ENCODE measurements at places on chromosomes 7 and 10.
A peak's percentile ranks its signal among the peaks of the same experiment; 100 is the strongest.

GRCh38 chr10:95221124-95221523, 27.1 kb downstream of the ACSM6 start:
- no peak for DNase-seq

- DNase-seq: no peak
Observed at GRCh38 chr10:103602028-103602851, 108.7 kb downstream of the NEURL1 start.

GRCh38 chr10:100998991-100999741, 442 bp upstream of the LZTS2 start:
- DNase-seq: peak; percentile 51

DNA sequence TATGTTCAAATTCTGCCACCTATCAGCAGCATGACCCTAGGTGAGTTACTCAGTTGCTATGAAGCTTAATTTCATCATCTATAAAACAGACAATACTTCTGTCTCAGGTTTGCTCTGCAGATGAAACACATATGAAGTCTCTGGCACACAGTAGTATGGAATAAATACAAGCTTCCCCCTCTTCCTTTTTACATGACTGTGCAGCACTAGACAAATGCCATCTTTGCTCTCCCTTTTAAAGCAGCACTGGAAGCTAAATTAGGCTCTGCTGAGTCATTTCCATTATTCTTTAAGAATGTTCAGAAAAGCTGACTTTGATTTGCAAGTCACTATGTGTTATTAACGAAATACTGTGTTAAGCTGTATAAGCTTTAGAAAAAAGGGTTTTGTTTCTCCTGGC, 40.7 kb upstream of the ANAPC16 start:
- no peak for DNase-seq

DNA sequence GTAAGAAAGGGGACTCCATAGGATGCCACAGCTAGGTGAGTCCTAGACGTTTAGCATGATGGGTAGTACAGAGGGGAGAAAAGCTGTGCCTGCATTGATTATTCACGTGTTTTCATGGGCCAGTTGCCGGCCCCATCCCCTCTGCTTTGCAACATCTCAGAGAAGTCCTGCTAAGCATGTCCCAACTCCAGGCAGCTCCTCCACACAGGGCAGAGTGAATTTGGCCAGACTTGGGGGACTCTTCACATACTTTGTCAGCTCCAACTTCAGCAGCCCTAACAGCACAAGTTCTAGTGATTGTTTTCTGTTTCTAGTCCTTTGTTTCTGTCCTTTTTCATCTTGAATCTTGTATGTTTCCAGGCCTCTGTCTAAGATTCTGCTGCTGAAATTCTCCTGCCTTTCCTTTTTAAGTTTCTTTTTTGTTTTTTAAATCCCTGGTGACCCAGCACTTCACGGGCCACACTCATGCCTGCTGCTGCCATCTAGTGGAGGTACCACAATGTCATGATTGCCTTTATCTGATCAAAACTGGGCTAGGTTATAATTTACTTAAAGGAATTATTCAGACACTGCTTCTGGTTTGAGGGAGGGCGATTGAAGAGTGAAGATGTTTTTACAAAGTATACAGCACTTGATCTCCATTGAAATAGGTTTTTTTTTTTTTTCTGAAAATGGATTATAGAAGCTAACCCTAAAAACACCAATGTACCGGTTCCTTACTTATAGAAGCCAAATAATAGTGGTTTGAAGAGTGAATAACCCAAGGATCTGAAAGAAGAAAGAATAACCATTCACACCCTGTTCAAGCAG, 276.9 kb downstream of the CSTF2T start:
- no peak for DNase-seq

- DNase-seq: no peak
Observed at GRCh38 chr7:27173956-27174873, at the start of gene HOXA10. Gene HOXA10, minus strand, starts transcription at chr7:27174320. Its CDS starts 14 bp downstream, at chr7:27174306.

DNA sequence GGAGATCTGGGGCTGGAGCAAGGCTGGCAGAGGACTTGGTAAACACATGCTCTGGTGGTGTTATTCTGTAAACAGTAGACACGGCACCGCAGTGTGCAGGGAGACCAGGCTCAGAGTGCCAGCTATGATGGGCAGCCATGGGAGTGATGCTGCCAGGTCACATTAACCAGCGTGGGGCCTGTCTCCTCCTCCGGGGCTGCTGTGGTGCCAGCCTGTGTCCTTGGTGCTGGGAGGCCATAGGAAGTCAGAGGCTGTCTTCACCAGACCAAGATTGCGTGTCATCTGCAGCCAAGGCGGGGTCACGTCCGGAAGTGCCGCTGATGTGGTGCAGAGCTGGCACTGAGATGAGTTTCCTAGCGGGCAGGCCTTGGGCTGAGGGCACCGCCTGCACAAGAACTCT, 236.0 kb downstream of the GLRX3 start:
- DNase-seq: no peak

- no peak for DNase-seq
Observed at GRCh38 chr10:62083412-62084267, 182.1 kb downstream of the ARID5B start.

DNA sequence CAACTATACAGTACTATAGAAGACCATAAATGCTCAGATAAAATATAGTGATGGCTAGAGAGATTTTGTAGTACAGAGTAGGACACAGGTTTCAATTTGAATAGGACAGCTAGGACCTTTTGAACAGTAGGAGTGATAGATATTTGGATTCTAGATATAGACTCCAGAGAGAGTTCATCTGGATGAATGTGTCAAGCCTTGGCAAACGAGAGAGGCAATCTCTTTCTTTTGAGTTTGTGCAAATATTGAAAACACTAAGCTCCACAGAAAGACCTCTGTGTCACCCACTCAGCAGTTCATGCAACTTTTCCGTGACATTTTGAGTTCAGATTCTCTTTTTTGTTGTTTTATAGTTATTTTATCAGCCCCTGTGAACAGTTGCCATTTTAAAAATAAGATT, 834.3 kb upstream of the COBL start:
- DNase-seq: no peak

DNA sequence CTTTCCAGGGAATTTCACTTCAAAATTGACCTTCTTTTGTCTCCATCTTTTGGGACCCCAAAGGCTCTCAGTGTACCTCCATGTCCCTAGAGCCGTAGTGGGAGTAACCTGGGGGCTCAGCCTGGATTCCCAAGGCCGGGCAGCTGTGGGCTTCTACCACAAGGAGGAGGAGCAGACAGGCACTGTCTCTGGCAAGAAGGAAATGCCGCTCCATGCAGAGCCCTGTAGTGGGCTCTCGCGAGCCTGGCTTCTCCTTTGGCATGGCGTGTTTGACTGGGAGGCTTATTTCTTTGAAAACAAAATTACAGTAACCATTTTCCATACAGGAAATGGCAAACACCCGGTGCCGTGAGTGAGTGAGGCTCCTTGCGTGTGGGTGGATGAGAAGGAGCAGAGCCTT, 76.8 kb upstream of the FAM180A start:
- no peak for DNase-seq

- peak; percentile 46 for DNase-seq
Observed at GRCh38 chr10:110009736-110010475, 2.1 kb downstream of the ADD3 start.

DNA sequence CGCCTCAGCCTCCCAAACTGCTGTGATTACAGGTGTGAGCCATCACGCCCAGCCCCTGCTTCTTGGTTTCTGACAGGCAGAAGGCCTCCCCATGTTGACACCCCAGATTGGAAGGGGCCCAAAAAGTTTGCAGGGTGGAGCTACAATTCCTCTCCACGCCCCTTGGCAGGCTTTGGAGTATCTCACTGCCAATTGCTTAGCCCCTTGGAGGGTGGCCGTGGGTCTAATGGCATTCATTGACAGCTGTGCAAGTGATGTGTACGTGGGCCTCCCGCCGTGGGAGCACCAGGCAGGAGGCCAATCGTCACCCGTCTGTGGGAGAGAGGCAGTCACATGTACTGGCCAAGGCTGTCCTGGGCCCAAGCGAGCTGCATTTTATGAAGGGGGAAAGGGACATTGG, 73.7 kb upstream of the PPIF start:
- no peak for DNase-seq

GRCh38 chr7:128944487-128945236, 6.9 kb downstream of the IRF5 start:
- no peak for DNase-seq

DNA sequence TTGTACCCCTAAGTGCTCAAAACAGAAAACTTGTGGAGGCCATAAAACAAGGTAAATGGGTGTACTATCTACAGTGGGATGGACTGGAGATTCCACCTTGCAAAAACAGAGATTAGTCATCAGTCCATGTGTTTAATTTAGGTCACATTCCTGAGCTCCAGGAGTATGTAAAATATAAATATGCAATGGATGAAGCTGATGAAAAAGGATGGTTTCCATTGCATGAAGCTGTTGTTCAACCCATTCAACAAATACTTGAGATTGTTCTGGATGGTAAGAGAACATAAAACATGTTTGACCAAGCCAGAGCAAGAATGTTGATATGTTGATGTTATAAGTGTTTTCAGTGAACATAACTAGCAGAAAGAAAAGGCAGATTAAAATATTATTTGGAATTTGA, 14.6 kb downstream of the ASB15 start:
- no peak for DNase-seq

DNA sequence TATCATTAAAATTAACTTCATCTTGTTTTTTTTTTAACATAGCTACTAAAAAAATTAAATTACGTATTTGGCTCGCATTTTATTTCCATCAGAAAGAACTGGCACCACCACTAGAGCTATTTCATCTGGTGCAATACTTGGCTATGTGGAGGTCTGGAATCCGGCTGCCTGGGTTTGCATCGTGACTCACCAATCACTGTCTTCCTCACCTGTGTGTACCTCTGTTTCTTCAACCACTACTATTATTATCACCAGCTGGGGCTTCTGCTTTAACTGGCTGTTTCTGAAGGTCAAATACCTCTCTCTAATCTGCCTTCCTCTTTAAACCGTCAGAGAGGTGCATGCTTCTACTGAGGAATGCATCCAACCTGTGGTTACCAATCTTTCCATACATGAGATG, 6.5 kb downstream of the WDR91 start:
- no peak for DNase-seq

DNA sequence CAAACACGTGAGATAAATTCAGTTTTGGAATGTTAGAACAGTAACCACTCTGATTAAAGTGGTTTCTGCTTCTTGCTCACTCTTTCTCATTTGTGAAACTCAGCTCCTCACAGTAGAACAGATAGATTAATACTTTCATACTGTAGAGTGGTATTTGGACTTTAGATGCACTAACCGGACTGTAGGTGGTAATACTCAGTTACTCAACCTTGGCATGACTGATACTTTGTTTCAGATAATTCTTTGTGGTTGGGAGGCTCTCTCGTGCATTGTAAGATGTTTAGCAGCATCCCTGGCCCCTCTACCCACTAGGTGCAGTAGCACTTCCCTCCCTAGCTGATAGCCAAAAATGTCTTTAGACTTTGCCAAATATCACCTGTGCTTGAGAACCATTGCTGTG, 37.6 kb downstream of the MCU start:
- no peak for DNase-seq

DNA sequence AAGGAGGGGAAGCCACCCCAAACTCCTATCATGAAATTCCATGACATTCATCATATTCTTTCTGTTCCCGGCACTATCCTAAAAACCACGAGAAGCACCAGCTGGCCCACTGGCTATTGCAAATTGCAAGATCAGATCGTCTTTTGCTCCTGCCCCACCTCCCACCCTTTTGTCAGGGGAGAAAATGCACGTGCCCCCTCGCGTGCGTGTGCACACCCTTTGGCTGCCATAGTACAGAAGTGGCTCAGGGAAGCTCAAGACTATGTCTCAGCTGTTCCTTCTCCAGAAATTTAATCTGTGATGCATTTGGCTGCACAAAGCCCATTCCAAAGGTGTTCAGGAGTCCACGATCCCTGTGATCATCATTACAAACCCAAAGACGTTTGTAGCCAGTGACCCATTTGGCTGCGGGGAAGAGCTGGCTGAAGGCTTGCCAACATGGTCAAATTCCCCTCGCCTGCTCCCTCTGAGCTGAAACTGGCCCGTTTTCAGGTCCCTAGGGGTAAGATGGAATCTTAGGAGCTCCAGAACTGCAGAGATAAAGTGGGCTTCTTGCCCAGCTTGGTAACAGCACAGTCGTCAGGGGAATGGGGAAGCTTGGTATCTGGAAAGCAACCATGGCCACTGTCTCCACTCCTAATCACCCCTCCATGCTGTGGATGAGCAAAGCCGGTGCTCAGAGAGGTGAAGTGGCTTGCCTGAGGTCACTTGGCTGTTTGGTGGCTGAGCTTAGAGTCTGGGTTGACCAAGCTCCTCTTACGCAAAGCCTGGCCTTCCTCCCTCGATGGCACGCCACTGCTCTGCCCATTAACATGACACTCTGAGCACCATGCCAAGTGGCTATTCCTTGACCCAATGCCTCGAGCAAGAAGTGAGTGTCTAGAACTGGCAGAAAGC, 155.4 kb downstream of the NEURL1 start:
- no peak for DNase-seq

- no peak for DNase-seq
Observed at GRCh38 chr7:95904099-95904498, 131.7 kb downstream of the DYNC1I1 start.

DNA sequence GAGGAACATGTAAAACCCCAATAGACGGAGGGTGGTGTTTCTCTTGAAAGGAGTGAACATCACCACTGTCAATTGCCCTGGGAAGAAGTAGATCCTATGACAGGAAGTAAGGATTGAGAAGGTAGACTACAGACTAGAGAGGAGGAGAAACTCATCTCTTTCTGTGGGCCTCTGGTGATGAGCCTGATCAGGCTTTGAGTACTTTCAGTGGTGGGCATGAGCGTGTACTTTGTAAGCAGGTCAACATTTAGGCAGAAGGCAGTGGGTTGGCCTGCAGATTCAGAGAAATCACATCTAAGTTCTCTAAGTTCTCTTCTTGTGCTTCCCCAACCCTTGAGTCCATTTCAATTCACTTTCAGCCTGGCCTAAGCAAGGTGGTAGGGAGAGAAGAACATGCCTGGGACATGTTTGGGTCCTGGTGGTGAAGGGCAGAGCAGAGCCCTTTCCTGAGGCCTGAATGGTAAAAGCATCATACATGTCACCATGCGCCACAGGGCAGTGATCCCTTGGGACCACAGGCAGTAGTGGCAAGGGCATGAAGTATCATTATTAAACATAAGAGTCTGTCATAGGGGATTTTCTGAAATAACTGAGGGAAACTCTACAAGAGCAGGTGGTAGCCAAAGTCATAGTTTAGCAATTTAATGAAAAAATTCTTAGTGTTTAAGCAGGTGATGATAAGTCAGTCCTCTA, 56.4 kb upstream of the ANKRD1 start:
- no peak for DNase-seq

DNA sequence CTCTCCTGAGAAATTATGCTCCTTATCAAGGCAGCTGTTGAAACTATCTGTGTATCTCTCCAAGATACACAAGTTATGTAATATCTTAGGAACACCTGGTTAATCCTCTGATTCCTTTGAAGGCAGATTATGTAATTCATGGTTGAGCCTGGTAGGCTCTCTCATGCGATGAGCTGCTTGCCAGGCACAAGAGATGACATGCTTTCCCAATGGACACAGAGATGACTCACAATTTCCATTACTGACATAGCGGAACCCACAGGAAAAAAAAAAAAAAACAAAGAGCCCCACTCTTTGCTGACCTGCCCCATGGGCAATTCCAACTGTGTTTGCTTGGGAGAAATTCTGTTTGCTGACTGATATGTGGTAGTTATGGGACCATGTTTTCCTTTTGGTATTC, 736.4 kb upstream of the PHF14 start:
- DNase-seq: no peak

All from activated CD4-positive, CD25-positive, alpha-beta regulatory T cell treated with anti-CD3 and anti-CD28 coated beads, Interleukin-2, amount 50 U/mL, for 16 hours (primary cell).